ENCODE measurements at places on chromosomes 2 and 18. TPM values are rescaled to one million over a fixed set of nuclear protein-coding genes. Genes with fewer than 3 reads are reported as not detected.

Gene CHMP3
- total RNA-seq = 20.5 TPM

- DNase-seq = no peak
Measured at GRCh38 chr18:60070631-60071030, 170.8 kb downstream of the PMAIP1 start.

DNA sequence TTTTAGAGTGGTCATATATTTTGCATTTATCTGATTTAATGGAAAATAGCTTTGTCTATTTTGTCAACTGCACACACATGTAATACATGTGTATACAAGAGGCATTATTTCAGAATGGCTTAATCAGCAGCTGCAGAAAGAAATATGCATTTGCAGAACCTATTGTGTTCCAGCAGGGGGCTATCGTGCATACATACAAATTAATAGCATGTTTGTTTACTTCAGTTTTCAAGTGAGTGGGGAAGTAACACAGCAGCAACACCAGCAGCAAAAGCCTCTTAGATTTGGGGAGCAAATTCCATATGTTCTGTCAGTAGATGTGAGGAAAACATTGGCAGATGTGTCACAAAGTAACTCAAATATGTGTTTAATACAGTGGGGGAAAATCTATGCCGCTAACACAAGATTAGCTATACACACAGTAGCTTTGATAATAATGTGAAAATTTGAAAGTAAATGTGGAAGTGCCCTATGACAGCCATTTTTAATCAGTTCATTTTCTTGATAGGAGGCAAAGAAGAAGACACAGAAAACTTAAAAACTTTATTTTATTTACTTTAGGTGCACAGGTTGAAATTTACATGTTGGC lies 218.1 kb downstream of the WDR7 start:
- peak; percentile 47 for DNase-seq

DNA sequence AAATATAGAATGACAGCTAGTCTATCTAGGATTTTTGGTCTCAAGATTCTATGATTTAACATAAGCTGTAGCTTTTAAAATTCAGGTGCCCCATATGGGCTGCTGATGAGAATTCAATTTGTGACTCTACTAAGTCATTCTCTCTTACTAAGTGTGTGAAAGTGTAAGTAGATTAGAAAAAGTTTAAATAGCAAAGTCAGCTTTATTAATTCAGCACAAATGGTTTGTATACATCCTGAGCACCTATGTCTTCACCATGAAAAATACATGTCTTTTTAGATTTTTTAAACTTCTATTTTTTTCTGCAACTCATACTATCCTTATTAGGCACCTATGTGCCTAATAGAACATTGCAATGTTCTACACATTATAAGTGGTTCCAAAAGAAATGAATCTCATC lies 157.1 kb downstream of the METTL4 start:
- no peak for DNase-seq

DNA sequence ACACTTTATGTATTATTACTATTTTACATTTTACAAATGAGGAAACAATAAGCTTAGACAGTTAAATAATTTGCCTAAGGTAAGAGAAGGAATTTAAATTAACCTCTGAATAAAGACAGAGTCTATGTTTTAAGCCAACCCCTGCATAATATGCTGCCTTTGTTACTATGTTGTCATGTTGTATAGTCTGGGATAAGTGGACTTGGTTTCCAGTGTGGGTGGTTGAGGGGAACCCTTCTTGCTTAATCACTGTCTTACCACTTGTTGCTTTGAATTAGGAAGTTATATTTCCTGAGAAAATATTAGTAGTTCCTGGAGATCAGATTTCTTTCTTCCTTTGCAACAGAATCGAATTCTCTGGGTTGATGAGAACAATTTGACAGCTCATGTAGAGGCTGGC lies 52.6 kb downstream of the AGPS start:
- DNase-seq = no peak

- no peak for DNase-seq
Measured at GRCh38 chr18:43682196-43682595, 404.9 kb upstream of the SYT4 start.

DNA sequence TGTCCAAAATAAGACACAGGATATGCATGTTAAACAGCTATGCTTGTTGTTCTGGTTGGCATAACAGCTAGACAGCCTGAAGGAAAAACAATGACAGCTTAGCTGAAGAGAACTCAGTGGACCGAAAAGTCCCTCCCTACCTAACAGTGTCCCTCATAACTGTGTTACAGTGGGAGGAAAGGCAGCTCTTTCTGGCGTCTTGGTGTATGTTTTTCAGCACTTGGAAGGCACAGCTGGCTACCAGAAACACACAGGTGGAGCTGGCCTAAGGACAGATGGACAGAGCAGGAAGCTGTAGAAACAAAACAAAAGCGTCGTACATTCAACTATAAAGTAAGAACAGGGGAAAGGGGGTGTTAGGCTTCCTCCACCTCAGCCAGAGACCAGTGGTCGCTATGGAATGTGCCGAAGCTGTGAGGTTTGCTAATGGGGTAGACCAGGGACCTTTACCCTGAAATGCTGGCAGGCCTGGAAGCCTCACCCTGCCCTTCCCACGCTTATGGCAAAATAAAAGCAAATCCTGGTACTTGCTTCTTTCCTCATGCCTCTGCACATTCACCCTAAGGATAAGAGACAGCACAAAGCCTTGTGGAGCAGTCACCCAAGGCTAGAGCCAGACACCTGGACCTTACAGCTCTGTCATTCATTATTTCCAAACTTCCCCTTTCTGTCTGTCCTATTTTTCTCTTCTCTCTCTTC lies 103.5 kb upstream of the TRIB2 start:
- no peak for DNase-seq

Gene NAT8
- not detected for total RNA-seq

- no peak for DNase-seq
Measured at GRCh38 chr2:29761278-29761677, 160.1 kb downstream of the ALK start.

- DNase-seq = peak; percentile 58
Measured at GRCh38 chr18:68925268-68925667, 127.4 kb downstream of the CCDC102B start.

Gene MYOM1
- total RNA-seq = 0.92 TPM

DNA sequence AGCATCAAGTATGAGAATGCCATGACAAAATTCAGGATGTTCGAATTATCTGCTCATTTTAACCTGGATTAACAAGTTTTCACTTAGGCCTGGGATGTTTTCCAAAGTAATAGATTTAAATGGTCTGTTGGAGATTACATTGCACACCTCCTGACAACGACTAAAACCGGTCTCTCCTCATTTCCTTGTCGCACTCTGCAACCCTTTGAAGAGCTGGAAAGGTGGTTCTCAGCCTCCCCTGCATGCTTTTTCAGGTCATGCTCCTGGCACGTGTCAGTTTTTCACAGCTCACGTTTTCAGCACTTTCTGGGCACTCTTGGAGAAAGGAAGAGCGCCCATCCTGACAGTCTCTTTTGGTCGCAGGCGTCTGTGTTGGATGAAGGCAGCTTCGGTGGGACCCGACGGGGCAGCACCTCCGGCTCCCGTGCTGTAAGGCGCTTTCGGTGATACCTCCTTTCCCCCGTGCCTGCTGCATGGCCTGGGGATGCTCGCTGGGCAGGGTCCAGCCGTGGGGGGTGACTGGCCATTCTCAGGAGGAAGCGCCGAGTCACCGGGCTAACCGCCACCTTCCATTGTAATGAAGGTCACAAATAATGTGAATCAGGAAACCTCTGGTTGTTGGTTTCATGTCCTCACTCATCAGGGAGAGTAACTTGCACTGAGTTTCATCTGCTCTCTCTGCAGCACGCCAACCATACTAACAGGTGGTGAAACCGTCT lies 63.5 kb upstream of the RBM44 start:
- no peak for DNase-seq

DNA sequence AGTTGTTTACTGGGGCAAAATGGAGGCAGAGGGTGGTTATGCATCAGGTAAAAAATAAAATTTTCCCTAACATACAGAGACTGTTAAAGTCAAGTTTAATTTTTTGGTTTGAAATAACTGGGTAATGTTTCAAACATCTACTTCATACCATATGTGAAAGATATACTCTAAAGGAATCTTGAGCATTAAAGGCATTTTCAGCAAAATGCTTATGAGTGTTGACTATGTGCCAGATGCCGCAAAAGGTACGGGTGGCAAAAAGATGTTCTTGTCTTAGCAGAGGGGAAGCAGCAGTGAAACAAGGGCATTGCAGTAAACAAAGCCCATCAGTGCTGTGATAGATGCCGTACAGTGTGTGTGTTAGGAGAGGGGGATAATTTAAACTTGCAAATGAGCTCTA lies 263.1 kb upstream of the ID2 start:
- no peak for DNase-seq

GRCh38 chr2:180240774-180241173 lies 233.7 kb upstream of the CWC22 start:
- no peak for DNase-seq

Data from endodermal cell (in vitro differentiated cells).